ENCODE measurements at places on chromosomes 5 and 9.

DNA sequence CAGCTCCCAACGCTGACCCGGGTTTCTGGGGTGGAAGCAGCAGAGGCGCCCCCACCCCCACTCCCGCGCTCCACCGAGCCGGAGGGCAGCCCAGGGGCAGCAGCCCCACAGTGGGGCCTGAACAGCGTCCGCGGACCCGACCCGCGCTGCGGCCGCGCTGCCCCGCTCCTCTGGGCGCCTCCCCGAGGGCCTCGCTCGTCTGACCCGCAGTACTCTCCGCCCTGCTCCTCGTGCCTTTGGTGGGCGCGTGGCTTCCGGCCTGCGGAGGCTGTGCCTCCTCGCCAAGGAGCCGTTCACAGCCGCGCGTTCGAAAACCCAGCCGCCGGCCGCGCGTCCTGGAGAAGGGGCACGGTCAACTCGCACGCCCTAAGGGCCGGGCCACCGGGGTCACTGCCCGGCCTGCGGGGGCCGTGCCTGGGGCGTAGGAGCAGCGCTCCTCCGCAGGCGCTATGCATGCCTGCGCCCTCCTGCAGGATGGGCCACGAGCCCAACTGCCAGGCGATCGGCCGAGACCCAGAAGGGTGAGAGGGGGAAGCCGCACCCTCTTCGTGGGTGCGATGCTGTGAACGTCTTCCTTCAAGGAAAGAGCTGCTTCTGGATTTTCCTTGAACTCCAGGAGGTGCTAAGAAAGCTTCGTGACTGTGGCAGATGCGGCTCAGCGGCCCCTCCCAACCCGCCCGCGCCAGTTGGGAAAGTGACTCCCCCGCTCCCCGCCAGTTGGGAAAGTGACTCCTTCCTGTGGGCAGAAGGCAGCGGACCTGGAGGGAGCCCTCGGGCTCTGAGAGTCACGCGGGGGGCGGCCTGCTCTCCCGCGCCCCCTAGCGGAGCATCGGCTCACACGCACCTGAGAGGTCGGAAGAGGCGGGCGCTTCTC, 82.7 kb downstream of the HSD17B3 start:
- DNase-seq, result no peak

DNA sequence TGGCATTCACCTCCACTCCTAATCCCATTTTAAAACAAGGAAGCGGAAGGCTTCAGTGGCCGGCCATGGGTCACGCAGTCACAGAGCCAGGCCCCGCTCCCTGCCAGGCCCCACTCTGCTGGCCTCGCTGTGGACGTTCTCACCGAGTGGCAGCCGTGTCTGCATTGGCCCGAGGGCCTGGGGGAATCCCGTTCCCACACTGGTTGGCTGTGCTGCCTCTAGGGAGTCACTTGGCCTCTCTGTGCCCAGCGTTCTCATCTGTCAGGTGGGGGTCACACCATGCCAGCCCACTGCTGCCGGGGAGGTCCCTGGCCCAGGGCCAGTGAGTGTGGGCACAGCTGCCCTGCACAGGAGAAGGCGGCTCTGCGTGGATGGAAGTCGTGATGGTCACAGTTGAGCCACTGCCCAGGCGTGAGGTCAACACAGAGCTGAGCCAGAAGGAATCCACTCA, 13.4 kb upstream of the SLC9A3 start:
- no peak for DNase-seq

DNA sequence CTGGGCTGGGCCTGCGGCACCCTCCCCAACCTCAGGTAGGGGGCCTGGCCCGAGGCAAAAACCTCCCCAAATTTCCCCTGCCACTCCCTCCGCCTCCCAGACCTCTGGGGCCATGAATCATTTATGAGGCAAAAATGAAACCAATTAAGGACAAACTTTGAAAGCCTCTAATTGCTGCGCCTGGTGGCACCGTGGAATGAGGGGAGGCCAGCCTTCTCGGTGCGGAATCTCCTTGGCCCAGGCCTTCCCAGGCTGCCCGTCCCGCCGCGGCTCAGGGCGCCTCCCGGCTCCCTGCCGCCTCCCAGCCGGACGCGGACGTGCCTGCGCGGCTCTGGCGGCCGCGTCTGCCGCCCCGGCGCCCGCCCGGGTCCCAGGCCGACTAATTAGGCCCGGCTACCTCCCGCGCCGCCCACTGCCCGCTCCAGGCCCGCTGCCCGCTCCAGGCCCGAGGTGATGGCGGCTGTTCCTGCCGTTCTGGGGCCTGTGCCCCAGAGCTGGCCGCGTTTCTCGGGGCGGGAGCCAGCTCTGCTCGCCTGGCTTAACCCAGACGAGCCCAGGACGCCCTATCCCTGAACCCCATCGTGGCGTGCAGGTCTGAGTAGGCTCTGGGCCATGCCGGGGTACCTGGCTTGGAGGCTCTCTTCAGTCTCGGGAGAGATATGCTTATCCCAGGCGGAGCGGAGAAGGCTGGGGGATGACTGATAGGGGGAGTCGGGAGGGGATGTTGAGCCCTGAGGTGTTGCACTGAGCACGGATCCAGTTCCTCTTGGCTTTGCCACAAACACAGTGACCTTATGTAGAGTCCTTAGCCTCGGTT, 20.1 kb downstream of the CXXC5 start:
- no peak for DNase-seq

DNA sequence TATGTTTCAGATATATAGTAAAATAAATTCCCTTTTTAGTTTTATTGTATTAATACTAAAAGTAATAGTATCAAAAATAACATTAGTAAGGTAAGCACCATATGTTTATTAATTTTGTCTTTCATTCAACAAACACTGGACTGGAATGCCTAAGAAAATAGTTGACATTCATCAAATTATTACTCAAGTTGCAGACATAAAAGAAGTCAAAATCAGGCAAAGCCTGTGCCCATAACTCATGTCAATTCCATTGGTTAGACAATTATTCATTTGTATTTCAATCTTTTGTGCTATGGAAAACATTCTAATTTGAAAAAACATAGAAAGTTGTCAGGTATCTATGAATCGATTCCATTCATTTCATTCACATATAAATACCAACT, 158.9 kb downstream of the CEMIP2 start:
- DNase-seq, result no peak

GRCh38 chr5:96896276-96896675, 20.0 kb downstream of the ERAP2 start:
- DNase-seq, result no peak

- DNase-seq, result no peak
Observed at GRCh38 chr9:70924380-70924779, 197.0 kb downstream of the TRPM3 start.

DNA sequence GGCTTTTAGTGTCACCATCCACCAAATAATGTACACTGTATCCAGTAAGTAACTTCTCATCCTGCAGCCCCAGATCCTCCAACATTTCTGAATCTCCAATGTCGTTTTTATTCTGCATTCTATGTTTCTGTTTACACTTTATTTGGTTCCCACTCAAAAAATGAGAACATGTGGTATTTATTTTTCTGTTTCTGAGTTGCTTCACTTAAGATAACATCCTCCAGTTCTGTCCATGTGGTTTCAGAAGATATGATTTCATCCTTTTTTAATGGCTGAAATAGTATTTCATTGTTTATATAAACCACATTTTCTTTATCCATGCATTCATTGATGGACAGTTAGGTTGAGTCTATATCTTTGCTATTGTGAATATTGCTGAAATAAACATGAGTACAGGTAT, 677.3 kb upstream of the FTMT start:
- no peak for DNase-seq

DNA sequence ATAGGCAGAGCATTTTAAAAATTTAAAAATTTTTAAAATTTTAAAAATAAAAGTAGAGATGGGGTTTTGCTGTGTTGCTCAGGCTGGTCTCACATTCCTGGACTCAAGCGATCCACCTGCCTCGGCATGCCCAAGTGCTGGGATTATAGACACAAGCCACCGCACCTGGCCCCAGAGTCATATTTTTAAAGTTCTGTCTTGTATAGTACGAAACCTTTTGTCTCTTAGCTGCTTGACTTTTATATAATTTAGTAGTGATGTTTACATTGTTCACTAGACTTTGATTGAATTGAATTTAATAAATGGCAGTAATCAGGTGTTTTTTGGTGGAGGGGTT, 31.0 kb downstream of the LRRTM2 start:
- no peak for DNase-seq

- DNase-seq, result no peak
Observed at GRCh38 chr9:93952119-93952783, 2.9 kb downstream of the BARX1 start.

DNA sequence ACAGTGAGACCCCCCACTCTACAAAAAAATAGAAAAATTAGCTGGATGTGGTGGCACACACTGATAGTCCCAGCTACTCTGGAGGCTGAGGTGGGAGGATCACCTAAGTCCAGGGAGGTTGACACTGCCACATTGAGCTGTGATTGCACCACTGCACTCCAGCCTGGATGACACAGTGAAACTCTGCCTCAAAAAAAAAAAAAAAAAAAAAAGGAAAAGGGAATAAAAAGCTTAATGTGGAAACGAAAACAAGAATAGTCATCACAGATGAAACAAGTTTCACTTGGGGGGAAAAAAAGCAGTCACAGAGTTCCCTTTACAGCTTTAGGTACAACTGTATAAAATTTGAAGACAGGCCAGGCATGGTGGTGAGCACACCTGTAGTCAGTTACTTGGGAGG, 84.2 kb downstream of the FNBP1 start:
- no peak for DNase-seq

- no peak for DNase-seq
Observed at GRCh38 chr5:168449166-168449565, 37.1 kb upstream of the RARS1 start.

DNA sequence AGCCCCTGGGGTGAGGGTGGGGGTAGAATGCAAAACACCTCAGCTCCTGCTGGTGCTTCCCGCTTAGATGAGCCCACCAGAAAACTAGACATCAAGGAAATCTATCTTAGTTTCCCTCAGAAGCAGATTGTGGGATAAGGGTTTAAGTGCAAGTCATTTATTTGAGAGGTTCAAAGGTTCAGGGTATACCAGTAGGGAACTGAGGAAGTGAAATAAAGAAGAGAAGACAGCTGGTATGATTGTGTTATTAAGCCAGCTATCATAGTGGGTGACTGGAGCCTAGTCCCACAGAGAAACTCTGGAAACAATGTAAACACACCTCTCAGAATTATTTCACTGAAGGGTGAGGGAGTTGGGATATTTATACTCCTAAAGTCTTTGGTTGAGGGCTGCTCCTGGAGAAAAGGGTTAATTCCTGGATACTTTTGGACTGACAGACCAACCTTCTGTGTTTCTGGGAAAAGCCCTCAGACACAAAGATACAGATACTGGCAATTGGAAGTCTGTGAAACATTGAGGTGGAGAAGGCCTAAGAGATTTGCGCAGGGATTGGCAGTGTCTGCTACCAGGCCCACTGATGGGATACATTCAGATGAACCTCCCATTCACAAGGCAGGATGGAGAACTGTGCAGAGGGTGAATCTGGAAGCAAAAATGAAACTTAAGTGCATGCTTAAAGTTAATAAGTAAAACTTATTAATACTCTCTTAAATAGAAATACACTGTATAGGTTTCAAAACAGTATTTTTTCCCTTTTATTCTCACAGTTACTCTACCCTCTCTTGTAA, 6.4 kb upstream of the DCTN4 start:
- DNase-seq, result no peak

- DNase-seq, result no peak
Observed at GRCh38 chr5:77620405-77620804, 18.1 kb downstream of the OTP start.

GRCh38 chr5:142000704-142001484, 11.9 kb downstream of the GNPDA1 start:
- no peak for DNase-seq

DNA sequence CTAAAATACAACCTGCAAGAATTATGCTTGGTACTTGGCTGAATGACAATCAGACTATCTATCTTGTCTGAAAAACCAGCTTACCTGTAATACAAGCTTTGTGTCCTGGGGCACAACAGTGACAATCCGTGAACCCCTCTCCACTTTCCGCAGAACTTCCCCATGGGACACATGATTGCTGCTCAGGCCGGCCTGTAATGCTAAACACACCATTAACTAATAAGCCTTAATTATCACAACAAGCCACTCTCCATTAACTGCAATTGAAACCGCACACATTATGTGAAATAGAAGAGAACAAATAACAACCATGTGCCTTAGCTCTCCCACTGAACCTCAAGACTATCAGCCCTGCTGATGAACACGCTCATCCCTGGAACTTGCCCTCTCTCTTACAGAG, 33.7 kb downstream of the ELP1 start:
- no peak for DNase-seq

DNA sequence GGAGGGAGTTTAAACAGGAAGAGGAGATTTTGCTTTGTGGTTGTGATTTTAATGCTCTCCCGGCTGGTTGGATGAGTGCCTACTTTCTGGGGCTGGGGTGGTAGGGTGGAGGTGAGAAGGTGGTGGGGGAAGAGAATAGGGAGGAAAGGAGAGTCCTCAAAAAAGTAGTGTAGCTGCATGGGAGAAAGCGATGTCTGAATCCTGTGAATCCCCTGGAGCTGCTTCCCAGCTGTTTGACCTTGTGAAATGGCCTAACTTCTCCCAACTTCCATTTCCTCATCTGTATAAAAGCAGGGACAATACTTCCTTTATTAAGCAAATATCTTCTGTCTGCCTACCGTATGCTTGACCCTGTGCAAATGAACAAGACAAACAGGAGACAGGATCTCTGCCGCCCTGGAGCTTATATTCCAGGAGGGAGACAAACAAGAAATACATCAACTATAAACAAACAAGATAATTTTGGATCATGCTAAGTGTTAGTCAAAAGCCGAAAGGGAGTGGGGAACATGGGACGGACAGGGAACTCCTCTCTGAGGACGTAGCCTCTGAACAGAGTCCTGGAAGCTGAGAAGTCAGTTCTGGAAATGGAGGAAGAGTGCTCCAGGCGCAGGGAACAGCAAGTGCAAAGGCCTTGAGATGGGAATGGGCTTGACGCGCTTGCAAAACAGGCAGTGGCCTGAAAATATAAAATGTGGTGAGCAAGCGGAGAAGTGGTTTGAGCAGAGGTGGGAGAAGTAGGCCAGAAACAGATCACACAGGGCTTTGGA, 103.5 kb downstream of the SPRY4 start:
- DNase-seq, result no peak

GRCh38 chr5:35461530-35461929, 156.1 kb upstream of the SPEF2 start:
- no peak for DNase-seq

DNA sequence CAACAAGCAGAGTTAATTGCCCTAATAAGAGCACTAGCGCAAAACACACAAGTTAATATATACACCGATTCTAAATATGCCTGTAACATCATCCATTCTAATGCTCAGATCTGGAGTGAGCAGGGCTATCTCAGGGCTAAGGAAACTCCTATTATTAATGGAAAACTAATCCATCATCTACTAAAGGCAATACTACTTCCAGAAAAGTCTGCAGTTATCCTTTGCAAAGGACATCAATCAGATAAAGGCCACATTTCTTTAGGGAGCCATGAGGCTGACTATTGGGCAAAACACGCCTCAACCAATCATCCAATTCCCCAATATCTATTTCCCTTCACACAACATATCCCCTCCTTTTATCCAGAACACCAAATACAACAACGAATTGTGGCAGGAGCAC, 1032.3 kb upstream of the NUDT12 start:
- DNase-seq, result no peak

Measured in NT2/D1 (cell line).